ENCODE measurements at places on chromosomes 12 and 14. TPM values are rescaled to one million over a fixed set of nuclear protein-coding genes. Genes with fewer than 3 reads are reported as not detected.
A peak's percentile ranks its signal among the peaks of the same experiment; 100 is the strongest.

DNA sequence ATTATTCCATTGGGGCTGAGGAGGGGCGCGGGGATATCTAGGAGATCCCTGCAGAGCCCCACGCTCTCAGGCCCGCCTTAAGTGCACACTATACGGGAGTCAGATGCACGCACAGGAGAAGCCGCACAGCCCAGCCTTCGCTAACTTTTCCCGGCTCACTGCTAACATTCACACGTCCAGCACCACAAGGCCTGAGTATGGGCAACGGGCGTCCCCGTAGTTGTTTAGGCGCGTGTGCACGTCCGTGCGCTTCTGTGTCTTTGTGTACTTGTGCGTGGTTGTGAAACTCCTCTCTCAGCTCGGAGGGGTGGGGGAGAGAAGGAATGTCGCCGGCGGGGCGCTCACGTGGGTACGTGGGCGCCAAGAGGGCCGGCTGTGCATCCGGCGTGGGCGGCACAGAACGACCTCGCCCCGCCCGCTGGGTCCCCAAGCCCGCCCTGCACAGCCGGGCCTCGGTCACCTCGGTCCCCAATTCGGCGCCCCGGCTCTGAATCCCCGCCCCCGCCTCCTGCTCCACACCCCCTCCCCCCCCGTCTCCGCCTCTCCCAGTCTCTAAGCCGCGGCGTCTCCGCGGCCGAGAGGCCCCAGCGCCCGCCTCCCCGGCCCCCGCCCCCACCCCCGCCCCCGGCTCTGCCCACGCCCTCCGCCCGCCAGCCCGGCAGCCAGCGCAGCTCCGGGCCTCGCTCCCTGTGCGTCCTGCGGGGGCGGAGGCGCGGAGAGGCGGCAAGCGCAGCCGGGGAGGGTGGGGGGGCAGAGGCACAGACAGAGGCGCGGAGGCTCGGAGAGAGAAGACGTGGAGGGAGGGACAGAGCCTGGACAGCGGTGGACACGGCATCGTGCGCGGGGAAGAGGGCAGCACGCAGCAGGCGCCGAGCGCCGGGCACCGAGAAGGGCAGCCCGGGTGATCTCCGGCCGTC, at the start of gene NAB2:
Gene NAB2 (plus strand): TSS at position 761 of the 917 bp plus-strand sequence. CDS start 158 bp downstream, outside the sequence.
- DNase-seq = peak; percentile 97

DNA sequence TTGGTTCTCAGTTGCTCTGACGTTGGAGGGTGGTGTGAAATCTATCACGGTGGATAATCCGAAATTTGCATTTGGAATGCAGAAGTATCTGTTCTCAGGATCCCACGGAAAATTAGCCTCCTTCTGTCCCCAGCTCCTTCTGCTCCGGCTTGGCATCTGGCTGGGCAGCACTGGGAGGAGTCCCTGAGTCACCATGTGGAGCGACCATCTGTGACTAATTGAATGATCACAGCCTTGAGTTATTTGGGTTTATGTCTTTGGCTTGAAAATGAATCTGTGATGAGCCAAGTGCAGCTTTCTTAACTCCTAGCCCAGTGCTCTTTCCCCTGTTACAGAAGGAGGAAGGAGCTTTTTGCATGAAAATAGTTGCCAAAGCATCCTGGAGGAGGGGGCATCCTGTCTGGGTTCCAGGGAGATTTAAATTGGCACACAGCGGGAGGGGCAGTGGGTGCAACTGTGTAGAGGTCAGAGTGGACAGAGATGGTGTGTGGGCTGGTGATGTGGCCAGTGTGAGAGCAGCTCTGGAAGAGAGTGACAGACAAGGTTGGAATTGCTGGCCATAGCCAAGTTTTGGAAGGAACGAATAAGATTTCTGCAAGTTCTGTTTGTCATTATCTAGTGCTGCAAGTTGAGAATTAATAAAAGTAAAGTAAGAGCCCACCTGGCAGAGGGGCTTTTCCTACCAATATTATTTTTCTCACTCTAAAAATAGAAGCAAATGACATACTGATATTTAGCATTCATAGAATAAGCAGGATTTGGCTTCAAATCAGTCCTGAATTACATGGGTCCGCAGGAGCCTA, 74.4 kb downstream of the SLC24A4 start:
- peak; percentile 25 for DNase-seq

Gene CDK2
- 9.2 TPM for polyA plus RNA-seq

Gene CMKLR1
- polyA plus RNA-seq = 8.8 TPM

Gene AQP6
- polyA plus RNA-seq = 1.1 TPM

Gene SLC6A13
- polyA plus RNA-seq = 0.46 TPM

Gene NAV3
- polyA plus RNA-seq = 6.5 TPM

All from adrenal gland (tissue), 19 donors.